CD4-positive, alpha-beta T cell (primary cell): ENCODE measurements at places on chromosomes 11 and 22.

- no peak for DNase-seq
Measured at GRCh38 chr22:24772493-24773220, 1.9 kb downstream of the PIWIL3 start.

- no peak for DNase-seq
Measured at GRCh38 chr11:117914398-117914761, 14.8 kb downstream of the TMPRSS13 start.

DNA sequence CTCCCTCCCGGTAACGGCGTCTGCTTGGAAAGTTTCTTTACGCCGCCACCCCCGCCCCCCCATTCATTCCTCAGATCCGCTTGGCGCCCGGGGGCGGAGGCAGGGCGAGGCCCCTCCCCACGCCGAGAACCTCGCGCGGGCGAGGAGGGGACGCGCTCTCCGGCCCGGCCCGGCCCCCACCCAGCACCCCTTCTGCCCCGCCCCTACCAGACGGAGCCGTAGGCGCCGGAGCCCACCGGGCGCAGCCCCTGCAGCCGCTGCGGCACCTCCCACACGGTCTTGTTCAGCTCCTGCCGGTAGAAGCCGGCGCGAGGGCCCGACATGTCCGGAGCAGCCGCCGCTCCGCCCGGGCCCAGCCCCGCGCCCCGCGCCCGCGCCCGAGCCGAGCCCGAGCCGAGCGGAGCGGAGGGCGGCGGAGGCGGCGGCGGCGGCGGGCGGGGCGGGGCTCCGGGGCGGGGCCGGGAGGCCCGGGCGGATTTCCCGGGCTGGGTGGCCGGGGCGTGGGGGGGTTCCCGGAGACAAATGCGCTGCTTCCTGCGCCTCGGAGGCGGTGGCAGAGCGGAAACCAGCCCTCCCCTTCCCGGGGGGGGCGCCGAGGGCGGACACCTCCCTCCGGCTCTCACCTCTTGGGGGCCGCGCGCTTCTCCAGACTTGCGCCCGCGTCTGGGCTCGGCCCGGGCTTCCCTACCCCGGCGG, at the start of gene MAPK11:
Gene MAPK11, minus strand, starts transcription at position 411 of the 696 bp plus-strand sequence. Its CDS starts 88 bp downstream, at position 323.
- DNase-seq, result peak; percentile 90

GRCh38 chr22:42926104-42926503, 69.0 kb upstream of the ARFGAP3 start:
- DNase-seq, result no peak

- no peak for DNase-seq
Measured at GRCh38 chr11:65559951-65560537, 1.9 kb upstream of the LTBP3 start.

DNA sequence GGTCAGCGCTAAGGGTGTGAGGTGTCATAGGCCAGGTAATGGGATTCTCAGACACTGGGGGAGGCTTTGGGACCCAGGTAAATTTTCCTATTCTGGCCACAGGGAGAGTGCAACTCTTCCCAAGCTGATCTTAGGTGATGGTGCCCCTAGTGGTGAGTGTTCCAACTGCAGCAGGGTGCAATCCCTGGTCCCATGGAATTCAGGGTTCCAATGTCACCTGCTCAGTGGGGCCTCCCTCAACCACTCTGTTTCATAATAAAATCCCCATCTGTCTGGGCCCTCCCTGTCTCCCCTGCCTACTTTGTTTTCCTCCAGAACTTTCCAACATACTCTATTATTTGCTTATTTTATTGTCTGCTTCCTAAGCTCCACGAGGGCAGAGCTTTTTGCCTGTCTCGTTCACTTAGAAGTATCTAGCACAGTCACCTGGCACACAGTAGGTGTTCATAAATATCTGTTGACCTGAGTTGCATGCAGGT, 2.9 kb upstream of the SGSM1 start:
- peak; percentile 54 for DNase-seq

GRCh38 chr11:8192016-8192895, 23.4 kb upstream of the RIC3 start:
- DNase-seq, result no peak

DNA sequence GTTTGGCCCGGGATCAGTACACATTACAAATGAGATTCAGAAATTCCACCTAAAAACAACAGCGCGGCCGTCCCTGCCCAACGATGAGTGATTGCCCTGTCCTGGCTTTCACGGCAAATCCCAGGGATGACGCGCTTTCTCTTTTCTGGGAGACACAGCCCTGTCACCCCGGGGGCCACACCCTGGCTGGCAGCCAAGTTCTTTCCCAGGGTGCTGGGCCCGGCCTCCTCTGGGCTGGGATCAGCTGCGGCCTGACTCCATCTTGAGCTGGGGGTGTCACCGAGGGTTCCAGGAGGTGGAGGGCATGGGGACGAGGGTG, 82.7 kb downstream of the FBLN1 start:
- DNase-seq, result no peak

- DNase-seq, result no peak
Measured at GRCh38 chr11:82718821-82719220, 14.8 kb downstream of the FAM181B start.

DNA sequence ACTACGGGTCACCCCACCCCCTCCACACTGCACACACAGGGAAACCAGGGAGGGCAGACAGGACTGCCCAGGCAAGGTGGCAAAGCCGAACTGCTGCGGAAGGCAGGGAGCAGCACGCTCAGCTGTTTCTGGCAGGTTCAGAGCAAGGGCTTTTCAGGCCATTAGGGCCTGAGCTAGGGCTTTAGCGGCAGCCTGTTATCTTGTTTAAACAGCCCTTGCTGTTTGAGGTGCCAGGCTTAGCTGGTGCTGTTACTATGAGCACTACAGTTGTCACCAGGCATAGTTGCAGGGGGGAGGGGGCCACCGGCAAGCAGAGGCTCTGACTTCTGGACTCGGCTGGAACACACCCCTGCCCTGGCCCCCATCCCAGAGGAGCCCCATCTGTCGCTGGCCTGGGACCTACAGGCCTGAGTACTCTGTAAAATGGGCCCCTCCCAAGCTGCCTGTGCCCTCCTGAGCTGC, 34.9 kb downstream of the RSPH14 start:
- no peak for DNase-seq

DNA sequence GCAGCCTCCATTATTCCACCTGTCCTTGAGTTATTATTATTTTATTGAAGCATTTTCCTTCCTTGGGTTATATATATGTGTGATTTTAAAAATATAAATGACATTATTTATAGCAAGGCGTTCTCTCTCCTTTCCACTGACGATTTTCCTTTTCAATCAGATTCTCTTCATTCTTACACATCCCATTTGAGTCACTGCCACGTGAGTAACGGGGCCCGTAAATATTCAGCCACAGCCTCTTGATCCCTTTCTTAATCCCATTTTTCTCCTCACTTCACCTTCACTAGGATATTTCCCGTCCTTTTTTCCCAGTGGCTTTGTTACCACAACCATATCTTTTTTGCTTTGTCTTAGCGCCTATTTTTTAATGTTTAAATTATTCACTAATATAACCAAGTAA, 396.2 kb downstream of the NTM start:
- no peak for DNase-seq

DNA sequence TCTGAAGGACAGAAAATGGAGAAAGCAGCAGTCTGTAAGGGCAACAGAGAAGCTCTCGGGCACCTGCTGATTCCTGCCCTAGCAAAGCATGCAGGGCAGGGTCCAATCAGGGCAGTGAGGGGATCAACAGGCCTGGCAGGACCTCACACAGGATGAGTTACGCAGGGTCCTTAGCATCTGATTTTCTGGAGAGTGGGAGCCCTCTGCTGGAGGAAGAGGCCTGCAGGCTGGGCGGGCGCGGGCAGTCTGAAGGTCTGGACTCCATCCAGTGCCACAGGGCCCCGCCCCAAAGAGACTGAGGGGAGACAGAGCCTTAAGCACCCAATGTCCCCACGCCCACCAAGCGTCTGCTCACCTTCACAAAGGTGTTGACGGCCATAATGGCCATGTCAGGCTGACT, 28.9 kb downstream of the AP1B1 start:
- no peak for DNase-seq

DNA sequence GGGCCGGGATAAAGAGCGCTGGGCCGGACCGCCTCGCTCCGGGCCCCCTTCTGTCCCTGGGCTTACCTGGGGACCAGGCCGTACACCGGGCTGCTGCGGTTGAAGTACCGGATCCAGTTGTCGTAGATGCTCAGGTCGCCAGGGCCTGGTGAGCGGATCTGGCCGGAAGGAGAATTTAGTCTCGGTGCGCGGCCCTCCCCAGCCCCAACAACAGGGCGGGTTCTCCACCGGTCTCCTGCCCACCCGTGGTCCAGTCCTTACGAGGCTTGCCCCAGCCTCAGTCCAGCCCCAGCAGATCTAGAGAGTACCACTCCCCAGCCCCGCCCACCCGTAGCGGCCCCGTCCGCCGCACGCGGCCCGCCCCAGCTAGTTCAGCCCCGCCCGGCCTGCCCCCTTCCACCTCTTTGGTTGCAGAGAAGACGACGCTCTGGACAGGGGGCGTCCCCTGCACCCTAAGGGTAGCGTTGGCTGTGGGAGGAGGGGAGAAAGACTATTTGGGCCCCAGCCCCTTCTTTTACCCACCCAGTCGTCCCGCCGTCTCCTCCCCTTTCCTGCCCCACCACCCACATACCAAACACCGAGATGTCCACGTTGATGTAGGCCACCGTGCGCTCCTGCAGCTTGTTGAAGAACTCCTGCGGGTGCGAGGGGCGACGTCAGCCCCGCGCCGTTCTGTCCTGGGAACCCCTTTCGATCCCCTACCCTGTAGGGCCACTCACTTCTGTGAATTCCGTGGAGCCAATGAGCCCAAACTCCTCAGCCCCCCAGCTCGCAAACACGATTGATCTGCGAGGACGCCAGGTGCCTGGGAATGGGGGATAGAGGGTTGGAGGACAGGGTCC, 6.8 kb downstream of the SAC3D1 start:
- DNase-seq, result no peak

GRCh38 chr11:88295028-88295427, 42.5 kb downstream of the CTSC start:
- DNase-seq, result no peak

GRCh38 chr22:36874736-36875135, 13.9 kb downstream of the NCF4 start:
- no peak for DNase-seq

DNA sequence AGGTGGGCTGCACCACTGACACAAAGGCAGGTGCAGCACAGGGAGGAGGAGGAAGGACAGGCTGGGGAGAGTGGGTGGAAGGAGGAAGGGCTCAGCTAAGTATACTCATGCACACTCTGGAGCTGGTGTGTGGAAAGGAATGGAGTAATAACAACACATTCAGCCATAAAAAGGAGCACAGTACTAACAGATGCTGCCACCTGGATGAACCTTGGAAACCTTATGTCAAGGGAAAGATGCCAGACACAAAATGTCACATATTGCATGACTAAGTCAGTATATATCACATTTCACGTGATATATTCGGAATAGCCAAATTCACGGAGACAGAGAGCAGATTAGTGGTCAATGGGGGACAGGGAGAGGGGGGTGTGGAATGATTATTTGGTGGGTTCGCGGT, 389.6 kb upstream of the SYN3 start:
- no peak for DNase-seq

GRCh38 chr11:102518296-102519094, 12.1 kb downstream of the MMP7 start:
- no peak for DNase-seq

GRCh38 chr11:76781807-76782530, 1.2 kb upstream of the TSKU start:
- DNase-seq, result no peak

GRCh38 chr22:19902245-19902715, 39.3 kb upstream of the COMT start:
- no peak for DNase-seq

- DNase-seq, result no peak
Measured at GRCh38 chr11:13434247-13435205, 28.5 kb downstream of the BTBD10 start.

- no peak for DNase-seq
Measured at GRCh38 chr11:35944503-35945136, 758 bp downstream of the LDLRAD3 start.

DNA sequence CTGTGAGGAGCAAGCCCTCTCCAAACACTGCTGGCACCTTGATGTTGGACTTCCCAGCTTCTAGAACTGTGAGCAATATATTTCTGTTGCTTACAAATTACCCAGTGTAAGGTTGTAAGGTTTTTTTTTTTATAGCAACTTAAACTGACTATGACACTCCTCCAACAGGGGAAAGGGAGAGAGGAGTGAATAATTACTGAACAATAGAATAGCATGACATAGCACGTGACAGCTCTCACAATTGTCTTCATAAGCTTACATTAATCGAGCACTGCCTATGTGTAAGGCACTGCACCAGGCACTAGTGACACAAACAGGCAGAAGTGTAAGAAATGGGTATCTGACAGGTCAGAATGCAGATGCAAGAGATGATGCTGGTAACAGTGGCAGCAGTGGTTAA, 136.9 kb downstream of the FAT3 start:
- DNase-seq, result no peak

DNA sequence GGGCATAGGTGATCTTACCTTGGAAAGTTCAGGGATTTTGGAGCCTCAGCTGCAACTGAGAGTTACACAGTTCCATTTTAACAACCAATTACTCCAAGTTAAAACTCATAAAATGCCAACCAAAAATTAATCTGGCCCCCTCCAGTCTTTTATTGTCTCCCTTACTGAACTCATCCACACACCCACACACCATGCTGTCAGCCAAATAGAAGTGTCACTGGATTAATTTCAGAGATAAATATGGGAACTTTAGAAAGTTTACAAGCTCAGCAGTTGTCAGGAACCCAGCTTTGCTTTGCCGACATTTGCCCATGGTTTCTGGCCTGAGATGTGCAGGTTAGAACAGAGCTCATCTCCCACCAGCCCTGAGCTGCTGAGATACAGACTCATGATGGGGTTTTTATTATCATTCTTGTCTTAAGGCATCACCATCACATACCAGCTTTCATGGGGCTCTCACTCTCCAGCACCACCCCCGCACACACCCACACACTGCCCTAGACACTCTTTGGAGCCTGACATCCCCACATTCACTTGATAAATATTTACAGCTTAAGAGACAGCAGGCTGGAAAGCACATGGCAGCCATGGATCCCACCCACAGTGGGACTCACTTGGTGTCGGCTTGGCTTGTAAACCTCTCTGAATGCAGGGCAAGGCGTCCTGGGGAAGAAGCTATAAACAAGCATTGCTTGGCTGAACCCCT, 23.7 kb upstream of the CTR9 start:
- DNase-seq, result no peak

- no peak for DNase-seq
Measured at GRCh38 chr11:91981995-91982394, 242.6 kb upstream of the FAT3 start.

- DNase-seq, result no peak
Measured at GRCh38 chr11:32931606-32932005, 39.0 kb downstream of the QSER1 start.

DNA sequence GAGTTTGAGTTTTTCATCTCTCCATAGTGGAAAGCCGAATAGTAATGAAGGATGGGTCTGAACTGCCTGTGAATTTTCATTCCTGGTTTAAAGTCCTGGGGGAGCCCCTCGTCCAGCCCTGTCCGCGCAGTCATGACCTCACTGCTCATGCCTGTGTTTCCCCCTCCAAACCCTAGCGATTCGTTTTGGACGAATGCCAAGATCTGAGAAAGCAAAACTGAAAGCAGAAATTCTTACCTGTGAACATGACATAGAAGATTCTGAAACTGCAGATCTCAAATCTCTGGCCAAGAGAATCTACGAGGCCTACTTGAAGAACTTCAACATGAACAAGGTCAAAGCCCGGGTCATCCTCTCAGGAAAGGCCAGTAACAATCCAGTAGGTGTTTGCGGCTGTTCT, 30.5 kb downstream of the CDPF1 start:
- no peak for DNase-seq
